Left cardiac atrium (tissue), 4 donors: ENCODE measurements at places on chromosomes 2 and 18. TPM values are rescaled to one million over a fixed set of nuclear protein-coding genes. Genes with fewer than 3 reads are reported as not detected.

- no peak for DNase-seq
Measured at GRCh38 chr2:513981-514706, 163.1 kb downstream of the TMEM18 start.

- no peak for DNase-seq
Measured at GRCh38 chr2:131067465-131068125, 25.7 kb downstream of the FAM168B start.

The TMEM163 gene
- 3.5 TPM for total RNA-seq

DNA sequence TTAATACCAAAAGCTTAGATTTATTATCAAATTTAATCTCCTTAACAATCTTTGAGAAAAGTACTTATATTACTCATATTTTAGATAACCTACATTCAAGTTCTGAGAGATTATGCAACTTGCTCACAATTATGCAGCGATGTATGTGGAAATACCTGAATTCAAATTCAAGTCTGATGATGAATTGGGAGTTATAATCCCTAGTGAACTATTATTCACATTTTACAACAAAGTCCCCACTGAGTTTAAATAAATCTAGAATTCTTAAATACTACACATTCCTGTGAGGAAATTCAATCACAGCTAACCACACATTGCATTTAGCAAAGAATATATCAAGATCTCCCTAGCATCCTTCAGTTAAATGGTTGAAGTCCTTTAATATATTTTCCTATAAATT, 278.4 kb downstream of the NOL4 start:
- no peak for DNase-seq

- no peak for DNase-seq
Measured at GRCh38 chr18:49756671-49757362, 56.5 kb downstream of the ACAA2 start.

GRCh38 chr2:157786663-157787363, 89.3 kb downstream of the ACVR1 start:
- no peak for DNase-seq

DNA sequence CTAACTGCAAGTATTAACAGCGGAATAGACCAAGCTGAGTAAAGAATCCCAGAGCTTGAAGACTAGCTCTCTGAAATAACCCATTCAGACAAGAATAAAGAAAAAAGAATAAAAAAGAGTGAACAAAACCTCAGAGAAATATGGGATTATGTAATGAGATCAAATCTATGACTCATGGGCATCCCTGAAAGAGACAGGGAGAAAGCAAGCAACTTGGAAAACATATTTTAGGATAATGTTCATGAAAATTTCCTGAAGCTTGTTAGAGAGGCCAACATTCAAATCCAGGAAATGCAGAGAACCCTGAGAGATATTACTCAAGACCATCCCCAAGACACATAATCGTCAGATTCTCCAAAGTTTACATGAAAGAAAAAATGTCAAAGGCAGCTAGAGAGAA, 17.3 kb downstream of the PFN4 start:
- no peak for DNase-seq

DNA sequence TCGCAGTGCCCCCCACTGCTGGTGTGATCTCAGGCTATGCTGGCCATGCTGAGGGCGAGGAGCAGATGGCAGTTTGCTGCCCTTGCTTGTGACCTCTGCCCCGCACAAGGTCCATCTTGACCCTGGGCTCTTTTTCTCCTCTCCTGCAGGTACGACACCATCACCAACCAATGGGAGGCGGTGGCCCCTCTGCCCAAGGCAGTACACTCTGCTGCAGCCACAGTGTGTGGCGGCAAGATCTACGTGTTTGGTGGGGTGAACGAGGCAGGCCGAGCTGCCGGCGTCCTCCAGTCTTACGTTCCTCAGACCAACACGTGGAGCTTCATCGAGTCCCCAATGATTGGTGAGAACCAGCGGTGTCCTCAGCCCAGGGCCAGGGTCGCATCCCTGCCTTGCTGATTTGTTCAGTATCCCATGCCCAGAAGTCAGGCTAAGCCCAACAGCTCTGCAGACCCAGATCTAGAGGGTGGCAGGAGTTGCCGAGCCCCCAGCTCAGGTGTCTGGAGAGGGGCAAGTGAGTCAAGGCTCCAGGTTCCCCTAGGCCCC, 223.8 kb downstream of the ATAD2B start:
- no peak for DNase-seq

The SOCS6 gene
- 15.4 TPM for total RNA-seq

The HSPE1 gene
- 117 TPM for total RNA-seq

GRCh38 chr18:52829876-52830405, 489.9 kb downstream of the DCC start:
- DNase-seq: no peak

The LYG2 gene
- not detected for total RNA-seq
